Umbilical cord (tissue), 2 donors: ENCODE measurements at places on chromosomes 7 and 10. TPM values are rescaled to one million over a fixed set of nuclear protein-coding genes. Genes with fewer than 3 reads are reported as not detected.

Gene TMEM184A
- 3.4 TPM for total RNA-seq

Gene CYP3A5
- 25.8 TPM for total RNA-seq

Gene GPNMB
- 77.5 TPM for total RNA-seq

Gene SEC31B
- 4.6 TPM for total RNA-seq

Gene AKR1C4
- not detected for total RNA-seq

Gene PRXL2A
- 26.5 TPM for total RNA-seq

Gene SOSTDC1
- 1.9 TPM for total RNA-seq

Gene ANKRD30A
- 0.72 TPM for total RNA-seq

Gene VKORC1L1
- 24.6 TPM for total RNA-seq
